ENCODE measurements at places on chromosomes 3 and 15.

DNA sequence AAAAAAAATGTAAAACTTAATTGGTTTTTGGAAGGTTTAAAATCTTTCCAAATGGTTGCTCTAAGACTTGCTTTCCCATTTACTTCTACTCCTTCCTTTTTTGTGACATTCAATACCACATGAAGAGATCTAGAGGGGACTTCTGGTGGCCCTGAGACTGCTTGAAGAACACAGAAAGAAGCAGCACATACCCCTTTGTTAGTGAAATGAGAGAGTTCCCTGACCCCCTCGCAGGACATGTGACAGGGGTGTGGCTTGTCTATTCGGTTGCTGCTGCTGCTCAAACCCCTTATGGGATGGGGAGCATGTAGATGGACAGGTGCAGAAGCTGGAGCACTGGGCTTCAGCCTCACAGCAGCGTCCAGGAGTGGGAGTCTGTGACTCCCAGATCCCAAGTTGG lies 71.0 kb downstream of the ZMAT3 start:
- no peak for DNase-seq

GRCh38 chr3:139299261-139300132 lies 44.3 kb upstream of the MRPS22 start:
- DNase-seq: peak; percentile 14

GRCh38 chr3:195005251-195005620 lies 265.7 kb downstream of the XXYLT1 start:
- peak; percentile 39 for DNase-seq

DNA sequence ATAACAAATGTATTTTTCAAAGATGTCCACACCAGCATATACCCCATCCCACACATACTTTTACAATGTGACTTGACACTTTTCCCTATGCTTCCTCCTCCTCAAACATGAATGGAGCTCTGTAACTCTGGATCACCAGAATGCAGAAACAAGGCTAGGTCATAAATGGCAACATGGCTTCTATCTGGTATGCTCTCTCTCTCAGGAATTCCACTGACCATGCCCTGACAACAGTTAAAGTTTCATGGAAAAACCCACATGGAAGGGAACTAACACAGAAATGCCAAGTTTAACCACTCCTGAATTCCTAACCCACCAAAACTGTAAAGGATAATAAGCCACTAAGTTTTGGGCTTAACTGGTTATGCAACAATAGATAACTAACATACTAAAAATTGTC lies 19.9 kb downstream of the MYO9A start:
- DNase-seq: no peak

GRCh38 chr3:69999140-70000027 lies at the start of gene SAMMSON:
SAMMSON (plus strand) TSS chr3:69999733.
- peak; percentile 52 for DNase-seq

- DNase-seq: no peak
These were observed 101.3 kb downstream of the DGKG start for GRCh38 chr3:186260726-186261125.

- no peak for DNase-seq
These were observed 126.7 kb upstream of the GMNC start for GRCh38 chr3:190989218-190989617.

DNA sequence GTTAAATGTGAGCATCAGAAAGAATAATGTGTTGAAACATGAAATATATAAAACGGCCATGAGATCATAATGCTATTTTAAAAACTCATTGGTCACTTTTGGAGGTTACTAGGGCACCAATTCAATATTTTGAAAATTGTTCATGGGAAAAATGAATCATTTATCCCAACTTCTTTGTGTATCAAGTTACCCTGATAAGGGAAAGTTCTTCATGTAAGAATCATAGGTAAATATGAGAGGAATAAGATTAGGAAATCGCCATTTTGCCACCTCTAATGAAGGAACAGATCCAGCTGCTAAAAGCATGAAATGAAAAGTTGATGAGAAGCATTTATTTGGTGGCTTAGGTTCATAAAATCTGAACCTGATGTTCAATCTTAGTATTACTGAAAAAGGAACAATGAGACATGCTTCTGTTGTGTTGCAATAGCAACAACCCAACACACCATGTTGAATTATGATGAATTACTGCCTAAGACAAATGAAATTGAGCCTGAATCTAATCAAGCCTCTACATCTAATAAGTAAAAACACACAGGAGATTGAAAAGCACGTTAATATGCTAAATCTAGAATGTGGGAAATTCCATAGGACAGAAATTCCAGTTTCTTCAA lies 32.5 kb downstream of the ABHD5 start:
- DNase-seq: no peak

DNA sequence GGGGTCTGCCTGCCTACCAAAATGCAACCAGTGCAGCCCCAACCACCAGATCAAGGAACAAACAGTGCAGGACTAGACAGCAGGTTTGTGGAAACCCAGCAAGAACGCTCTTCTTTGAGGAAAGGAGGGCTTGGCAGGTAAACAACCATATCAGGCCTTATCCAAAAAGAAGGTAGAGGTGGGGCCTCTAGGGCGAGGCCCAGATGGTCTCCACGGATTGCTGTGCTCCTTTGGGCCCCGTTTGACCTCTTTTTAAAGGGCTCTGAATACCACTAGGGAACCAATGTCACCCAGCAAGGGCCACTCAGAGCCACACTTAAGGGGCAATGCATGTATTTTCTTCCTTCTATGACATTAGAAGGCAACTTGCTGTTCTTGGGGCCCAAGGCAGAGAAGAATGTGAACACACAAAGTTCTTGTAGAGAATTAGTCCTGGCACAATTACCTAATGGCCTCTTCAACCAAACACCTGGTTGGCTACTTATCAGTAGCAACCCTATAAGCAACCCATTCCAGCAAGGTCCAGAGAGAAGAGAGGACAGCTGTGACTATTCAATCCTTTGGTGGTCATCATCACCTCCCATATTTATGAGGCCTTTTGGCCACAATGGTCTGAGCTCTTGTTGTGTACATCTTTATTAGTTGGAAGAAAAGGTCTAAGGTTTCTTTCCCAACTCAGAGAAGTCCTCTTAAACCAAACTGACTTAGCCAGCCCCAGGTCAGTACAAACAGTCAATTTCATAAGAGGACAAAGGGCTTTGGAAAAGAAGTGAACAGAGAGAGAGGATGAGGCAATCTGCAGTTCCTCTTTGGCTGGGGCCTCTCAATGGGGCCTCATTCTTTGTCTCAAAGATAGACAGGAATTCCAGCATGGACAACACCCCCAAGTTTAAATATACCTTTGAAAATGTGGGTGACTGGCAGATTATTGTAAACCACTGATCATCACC lies 36.0 kb downstream of the FOXP1 start:
- no peak for DNase-seq

GRCh38 chr3:43178891-43179366 lies 73.0 kb upstream of the POMGNT2 start:
- DNase-seq: no peak

DNA sequence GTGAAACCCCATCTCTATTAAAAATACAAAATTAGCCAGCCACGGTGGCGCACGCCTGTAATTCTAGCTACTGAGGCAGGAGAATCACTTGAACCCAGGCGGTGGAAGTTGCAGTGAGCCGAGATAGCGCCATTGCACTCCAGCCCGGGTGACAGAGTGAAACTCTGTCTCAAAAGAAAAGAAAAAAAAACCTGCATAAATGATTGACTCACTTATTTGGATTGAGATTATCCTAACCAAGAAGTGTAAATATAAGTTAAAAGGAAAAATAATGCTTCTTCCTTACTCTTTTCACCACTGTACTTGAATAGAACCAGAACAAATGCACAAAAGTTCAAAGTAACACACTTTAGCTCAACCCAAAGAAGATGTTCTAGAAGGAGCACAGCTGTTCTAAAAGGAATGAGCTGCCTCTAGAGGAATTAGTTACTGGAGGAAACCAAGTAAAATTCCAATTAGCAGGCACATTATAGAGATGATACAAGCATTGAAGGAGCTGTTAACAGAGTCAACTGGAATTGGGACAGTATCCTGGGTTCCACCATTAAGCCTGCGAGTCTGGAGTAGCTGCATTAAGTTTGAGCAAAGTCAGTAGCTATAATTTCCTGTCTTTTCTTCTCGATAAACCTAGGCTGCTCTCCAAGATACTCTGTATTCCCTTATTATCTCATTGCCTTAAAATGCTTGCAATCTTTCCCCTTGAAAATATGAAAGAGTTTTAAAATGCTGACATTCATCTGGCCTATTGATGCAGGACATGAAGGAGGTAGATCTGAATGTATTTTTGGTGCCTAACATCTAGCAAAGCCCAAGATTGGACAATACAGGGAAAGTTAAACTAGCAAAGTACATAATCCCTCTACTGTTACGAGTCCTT lies 9.5 kb downstream of the MTHFS start:
- no peak for DNase-seq

GRCh38 chr3:61094608-61095007 lies 156.6 kb downstream of the FHIT start:
- no peak for DNase-seq

- DNase-seq: no peak
These were observed 482.8 kb upstream of the NAALADL2 start for GRCh38 chr3:174376346-174376745.

DNA sequence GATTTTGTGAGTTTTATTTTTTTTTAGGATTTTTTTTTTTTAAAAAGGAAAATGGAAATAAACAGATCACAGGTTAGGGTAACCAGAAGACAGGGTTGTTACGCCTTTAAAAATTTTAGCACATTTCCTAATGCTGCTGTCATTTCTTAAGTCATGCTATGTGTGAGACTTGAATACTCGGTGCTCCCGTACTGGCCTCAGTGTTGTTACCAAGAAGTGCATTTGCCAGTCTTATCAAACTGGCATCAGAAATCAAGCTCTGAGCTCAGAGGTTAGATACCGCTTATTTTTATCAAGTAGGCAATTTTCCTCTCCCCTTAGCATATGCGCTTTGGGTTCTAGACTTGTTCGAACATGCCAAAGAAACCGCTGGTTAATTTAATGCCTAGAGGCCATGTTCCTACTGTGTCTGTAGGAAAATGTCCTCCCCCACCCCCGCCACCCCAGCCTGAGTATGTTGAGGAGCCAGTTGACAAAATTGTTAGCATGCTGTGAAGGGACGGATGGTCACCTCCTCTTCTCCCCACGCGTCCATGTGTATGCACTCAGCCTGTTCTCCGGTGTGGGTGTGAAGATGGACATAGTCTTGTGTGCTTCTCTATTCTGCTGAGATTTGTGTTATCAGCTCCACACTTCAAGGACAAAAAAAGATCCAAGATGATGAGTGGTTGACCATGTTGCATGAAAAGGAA lies 88.9 kb downstream of the ITPR1 start:
- DNase-seq: no peak

DNA sequence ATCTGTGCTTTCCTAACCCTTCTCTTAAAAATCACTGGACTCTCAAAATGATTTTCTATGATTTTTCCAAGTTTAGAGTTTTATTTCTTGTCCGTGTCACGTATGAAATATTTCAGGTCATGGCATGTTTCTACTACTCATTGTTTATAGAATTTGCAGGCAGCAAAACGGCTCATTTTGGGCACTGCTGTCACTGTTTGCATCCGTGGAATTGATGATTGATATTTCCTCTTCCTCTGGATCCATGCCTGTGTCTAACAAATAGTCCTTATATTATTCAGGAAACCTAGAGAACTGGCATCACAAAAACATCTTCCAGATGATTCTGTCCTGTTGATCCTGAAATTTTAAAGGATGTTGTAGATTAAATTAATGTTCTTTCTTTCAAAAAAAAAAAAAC lies 47.6 kb downstream of the LARS2 start:
- no peak for DNase-seq

GRCh38 chr3:188296761-188297612 lies 143.0 kb downstream of the LPP start:
- no peak for DNase-seq

DNA sequence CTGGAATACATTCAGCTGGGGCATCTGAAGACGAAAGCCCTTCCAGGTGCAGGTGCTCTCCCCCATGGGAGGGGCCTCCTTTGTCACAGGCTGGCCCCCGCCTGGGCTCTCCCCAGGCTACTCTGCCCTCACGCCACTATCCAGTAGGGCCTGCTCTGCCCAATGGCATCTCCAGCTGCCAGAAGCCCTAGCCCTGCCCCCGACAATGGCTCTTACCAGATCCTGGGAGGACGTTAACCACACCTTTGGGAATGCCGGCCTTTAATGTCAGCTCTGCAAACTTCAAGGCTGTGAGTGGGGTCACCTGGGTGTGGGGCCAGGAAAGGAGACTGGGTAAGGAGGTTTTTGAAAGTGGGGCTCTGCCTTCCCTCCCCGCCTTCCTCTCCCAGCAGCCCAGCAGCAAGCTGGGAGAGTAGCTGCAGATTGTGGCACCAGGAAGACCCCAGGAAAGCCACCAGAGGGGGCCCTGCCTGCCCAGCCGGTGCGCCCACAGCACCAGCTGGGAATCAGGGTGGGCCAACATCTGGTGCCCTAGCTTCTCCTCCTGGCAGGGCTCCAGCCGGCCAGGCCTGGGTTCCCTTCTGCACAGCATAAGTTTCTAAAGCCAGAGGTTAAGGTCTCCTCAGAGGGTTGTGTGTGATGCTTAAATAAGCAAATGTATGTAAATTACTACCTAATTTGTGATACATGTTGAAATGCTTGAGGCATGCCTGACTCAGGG lies 40.4 kb upstream of the SLC41A3 start:
- DNase-seq: peak; percentile 49

GRCh38 chr3:123847209-123847608 lies 36.9 kb downstream of the MYLK start:
- DNase-seq: no peak

DNA sequence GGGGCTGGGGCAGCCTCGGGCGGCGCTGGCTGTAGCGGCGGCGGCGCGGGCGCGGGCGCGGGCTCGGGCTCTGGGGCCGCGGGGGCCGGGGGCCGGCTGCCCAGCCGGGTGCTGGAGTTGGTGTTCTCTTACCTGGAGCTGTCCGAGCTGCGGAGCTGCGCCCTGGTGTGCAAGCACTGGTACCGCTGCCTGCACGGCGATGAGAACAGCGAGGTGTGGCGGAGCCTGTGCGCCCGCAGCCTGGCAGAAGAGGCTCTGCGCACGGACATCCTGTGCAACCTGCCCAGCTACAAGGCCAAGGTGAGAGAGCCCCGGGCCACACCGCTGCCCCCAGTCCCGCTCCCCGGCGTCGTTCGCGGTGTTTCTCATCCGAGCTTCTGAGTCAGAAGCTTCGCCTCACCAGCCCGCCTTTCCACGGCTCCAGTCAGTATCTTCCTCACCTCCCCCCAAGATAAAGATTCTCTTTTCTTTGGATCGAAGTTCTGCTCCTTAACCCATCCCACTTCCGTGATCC lies 600 bp downstream of the FBXO45 start:
- peak; percentile 62 for DNase-seq
